ENCODE measurements at places on chromosomes 2 and 18.

DNA sequence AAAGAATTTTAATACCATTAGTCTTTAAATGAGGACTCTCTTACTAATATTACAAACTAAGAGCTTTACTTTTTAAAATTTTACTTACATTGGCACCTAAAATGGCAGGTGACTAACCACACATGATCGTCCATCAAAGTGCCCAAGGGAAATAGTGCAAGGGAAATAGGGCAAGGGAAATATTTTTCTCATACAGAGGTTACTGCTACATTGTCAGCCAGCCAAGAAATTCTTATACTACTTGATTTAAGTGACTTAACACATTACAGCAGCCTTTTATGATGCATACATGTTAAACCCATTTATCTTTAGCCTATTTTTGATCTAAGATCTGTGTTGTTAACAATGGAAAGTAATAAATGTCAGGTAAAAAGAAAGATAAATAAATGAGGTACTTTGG lies 587.2 kb upstream of the PKDCC start:
- no peak for DNase-seq

- DNase-seq: no peak
Measured at GRCh38 chr2:20557635-20558034, 93.3 kb downstream of the HS1BP3 start.

GRCh38 chr18:604771-605170 lies 8.0 kb downstream of the CLUL1 start:
- no peak for DNase-seq

DNA sequence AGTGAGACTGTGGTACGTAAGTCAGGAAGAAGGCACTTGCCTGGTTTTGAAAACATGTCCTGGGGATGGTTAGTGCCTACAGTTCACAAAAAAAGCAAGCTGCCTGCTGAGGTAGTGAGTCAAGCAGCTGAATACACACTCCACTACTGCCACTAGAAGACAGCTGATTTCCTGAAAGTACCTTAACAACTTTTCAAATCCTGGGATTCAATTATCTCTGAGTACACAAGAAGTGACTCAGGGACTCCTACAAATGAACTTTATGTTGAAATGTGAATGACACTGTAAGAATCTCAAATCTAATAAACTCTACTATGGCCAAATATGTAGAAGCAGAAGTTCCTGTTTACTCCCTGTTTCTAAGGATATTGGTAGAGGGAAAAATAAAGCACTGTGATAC lies 58.0 kb upstream of the ARL5A start:
- DNase-seq: no peak

GRCh38 chr2:230793572-230794359 lies 71.0 kb upstream of the ITM2C start:
- DNase-seq: peak; percentile 75

DNA sequence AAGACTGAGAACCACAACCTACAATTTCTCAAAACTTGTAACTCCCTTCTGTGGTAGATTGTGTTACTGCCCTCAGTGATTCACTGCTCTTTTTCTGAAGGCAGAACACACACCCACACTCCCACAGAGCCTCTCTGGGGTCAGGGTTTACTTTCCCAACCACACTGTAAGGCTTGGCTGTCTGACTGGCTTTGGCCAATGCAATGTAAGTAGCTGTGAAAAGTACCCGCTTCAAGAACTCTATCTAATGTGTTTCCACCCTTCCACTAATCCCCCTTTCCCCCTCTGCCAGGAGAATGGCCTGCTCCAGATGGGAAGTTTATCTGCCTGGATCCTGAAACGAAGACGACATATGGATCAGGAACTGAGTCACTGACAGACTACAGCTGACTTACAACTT lies 222.7 kb downstream of the CDH2 start:
- DNase-seq: no peak

GRCh38 chr18:78984941-78985784 lies 5.5 kb downstream of the SALL3 start:
- DNase-seq: peak; percentile 35

GRCh38 chr2:100998235-100998573 lies 3.9 kb upstream of the RPL31 start:
- DNase-seq: no peak

- no peak for DNase-seq
Measured at GRCh38 chr2:1804865-1805264, 60.5 kb upstream of the PXDN start.

DNA sequence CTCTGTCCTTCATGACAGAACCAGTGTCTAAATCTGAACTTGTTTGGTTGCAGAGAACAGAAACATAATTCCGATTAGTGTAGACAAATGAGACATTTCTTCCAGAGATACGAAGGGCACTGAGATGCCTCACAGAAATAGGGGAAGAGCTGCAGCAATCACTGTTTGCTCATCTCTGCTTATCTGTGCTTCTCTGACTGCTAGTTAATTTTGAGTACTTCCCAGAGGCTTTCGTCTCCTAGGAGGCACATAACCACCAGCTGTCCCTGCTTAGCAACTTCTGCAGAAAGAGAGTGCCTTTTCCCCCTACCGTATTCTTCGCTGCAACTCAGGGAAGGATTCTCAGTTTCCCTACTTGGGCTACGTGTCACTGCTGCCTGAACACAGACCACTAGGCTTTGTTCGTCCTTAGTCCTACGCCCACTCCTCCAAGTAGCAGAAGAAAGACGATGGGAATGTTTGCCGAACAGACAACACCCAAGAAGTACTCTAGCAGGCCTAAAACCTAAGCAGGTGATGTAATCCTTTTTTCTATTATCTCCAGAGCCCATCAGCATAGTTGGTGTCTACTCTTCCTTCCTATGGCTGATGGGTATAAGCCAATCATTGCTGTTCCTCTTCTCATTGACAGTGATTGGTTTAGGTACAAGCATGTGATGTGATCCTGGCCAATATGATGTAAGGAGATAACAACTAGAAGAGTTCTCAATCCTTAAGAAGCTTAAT lies 63.6 kb downstream of the TNP1 start:
- no peak for DNase-seq

DNA sequence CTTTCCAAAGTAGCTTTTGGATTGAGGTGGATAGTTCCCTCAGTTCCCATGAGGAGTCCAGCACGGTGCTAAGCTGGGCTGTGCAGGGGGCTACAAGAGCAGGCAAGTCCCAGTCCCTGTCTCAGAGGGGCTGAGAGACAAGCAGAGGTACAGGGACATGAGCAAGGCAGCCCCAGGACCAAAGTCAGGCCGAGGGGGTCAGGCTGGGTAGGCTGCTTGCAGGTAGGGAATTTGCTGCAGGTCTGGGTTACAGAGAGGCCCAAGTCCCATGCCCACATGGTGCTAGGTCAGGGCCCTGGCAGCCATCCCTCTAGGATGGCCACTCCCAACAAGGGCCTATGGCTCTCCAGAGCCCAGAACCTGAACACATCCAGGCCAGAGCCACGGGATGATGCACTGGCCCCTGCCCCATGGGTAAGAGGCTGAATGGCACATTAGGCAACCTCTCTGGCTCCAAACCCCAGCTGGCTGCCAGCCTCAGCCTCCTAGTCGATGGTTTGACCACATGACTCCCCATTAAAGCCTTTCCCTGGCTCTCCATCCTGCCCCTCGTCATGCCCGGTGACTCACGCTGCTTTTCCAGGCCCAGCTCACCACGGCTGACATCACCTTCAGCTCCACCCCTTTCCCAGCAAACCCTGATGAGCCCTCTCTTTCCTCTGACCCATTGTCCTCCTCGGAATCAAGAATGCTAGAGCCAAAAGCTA lies 83.7 kb downstream of the SDC1 start:
- no peak for DNase-seq

GRCh38 chr2:176536439-176537133 lies 267.3 kb downstream of the MTX2 start:
- no peak for DNase-seq

- no peak for DNase-seq
Measured at GRCh38 chr2:206846981-206847834, 81.8 kb downstream of the FASTKD2 start.

GRCh38 chr2:164842624-164842966 lies 972 bp upstream of the COBLL1 start:
- no peak for DNase-seq

GRCh38 chr2:854460-854859 lies 96.2 kb upstream of the SNTG2 start:
- DNase-seq: peak; percentile 72

GRCh38 chr2:77418537-77418936 lies 103.6 kb downstream of the LRRTM4 start:
- DNase-seq: no peak

GRCh38 chr2:240687045-240687740 lies 4.5 kb upstream of the AQP12A start:
- no peak for DNase-seq

DNA sequence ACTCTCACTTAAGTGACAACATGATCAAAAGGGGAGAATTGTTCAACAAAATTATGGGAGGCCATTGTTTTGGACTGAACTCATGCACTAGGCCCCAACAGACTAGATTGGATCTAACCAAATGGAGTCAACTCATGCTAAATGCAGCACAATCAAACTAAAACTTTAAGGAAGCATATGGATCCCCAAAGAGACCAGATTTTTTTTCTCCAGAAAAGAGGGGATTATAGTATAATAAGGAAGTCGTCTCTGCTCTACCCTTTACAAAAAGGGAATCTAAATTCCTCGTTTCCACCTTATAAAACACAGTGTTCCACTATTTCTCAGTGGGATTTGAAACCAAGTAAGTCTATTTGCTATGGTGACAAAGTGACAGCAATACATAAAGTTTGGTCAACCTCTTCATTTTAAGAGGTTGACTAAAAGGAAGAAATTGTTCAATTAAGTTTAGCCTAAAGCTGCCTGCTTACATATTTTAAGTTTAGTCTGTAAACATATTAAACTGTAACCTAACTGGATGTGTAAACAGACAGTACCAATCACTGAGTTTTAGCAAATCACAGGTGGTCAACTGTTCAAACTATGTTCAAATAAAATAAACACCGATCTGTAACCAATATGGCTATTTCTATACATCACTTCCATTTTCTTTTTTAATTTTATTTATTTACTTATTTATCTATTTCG lies 40.9 kb upstream of the MAT2A start:
- DNase-seq: no peak

DNA sequence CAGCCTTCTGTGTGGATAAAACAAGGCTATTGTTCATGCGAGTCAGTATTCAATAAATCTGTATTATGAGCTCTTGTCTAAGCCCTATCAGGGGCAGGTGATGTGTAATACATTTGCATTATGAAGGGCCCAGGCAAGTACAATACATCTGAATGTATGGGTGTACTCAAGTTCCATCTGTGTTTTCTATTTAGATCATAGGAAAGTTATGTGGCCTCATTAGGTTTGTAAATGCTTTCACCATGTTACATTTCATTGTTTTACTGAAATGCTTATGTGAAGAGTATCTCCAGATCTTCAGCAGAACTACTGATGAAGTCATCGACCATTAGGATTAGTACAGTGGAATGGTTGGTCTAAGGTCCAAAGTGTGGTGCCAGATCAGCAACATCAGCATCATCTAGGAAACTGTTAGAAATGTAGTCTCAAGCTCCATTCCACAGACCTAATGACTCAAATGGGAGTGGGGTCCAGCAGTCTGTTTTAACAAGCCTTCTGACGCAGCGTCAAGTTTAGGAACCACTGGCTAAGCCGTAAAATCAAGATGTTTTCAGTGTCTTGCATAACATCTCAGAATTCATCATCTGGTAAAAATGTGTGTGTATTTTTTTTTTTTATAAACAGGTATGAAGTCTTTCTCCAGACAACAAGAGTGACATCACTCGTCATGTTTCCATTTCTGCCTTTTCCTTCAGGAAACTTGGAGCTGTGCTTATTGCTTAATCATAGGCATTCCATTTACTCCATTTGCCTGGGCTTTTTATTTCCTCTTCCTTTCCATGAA lies 80.5 kb downstream of the LYPD6 start:
- no peak for DNase-seq

- DNase-seq: no peak
Measured at GRCh38 chr18:61651145-61651879, 241.5 kb downstream of the RNF152 start.

GRCh38 chr2:222751238-222751637 lies 79.8 kb downstream of the MOGAT1 start:
- DNase-seq: no peak

DNA sequence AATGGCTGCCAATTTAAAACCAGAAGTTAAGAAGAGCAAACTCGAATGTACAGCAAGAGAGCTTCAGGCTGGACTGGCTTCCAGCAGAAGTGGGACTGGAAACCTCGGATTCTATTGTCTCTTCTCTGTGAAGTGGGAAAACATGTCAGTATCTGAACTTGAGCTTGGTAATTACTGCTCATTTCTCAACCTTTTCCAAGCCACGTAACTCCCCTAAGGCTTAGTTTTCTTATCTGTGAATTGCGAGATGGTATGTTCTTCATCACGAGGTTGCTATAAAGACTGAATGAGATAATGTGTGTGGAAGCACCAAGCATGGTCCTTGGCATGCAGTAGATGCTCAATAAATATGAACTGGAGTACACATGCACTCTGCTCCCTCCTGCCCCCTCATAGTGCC lies 259.4 kb upstream of the SPRED2 start:
- no peak for DNase-seq

- no peak for DNase-seq
Measured at GRCh38 chr2:133653056-133653455, 84.8 kb upstream of the NCKAP5 start.

DNA sequence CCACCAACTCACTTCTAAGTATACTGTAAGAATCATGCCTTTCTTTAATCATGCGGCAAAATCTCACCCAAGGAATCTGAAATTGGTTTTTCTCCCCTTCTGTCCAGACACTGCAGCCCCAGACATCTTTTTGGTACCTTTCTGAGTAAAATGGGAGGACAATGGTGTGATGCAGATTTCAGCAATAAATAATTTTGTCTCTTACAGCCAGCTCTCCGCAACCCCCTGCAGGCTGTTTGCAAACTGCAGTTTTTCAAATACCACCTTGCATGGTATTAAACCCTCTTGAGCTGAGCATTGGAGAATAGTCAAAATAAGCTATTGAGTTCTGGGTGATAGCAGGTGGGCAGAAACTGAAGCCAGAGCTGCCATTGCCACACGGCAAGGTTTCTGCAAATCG lies 32.2 kb downstream of the GPR39 start:
- DNase-seq: no peak

- no peak for DNase-seq
Measured at GRCh38 chr2:72673279-72673678, 152.6 kb downstream of the EXOC6B start.

GRCh38 chr2:85504778-85505261 lies 34.1 kb upstream of the MAT2A start:
- DNase-seq: no peak

DNA sequence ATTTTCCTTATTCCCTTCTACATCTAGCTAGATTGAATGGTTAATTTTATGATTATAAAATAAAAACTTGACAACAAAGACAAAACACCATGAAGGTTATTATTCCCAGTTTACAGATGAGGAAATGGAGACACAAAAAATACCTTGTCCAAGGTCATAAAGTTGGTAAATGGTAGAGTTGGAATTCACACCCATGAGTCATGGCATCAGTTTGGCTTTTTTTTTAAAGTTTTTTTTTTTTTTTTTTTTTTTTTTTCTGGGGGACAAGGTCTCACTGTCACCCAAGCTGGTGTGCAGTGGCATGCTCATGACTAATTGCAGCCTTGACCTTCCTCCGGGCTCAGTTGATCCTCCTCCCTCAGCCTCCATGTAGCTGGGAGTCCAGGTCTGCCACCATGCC lies 70.0 kb downstream of the MTX2 start:
- DNase-seq: no peak

- no peak for DNase-seq
Measured at GRCh38 chr2:18833941-18834340, 244.6 kb upstream of the NT5C1B start.
